ENCODE measurements at places on chromosomes 13 and 19. TPM values are rescaled to one million over a fixed set of nuclear protein-coding genes. Genes with fewer than 3 reads are reported as not detected.

DNA sequence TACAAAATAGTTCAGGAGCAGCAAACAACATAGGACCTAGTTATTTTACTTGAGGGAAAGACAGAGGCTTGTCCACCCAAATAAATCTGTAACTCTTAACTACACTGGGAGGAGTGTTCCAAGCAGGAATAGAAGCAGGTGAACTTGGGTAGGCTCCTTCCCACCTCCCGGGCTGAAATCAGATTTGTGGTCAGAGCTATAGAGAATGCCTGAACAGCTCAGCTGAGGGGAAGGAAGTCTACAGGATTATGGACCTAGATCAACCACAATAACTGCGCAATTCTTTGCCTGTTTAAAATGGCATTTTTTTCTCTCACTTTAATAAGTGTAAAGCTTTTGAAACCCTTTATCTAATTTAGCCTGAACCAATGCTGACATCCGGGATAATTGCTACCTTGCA, 73.5 kb upstream of the IRS2 start:
- no peak for DNase-seq

ZNF66 gene
- total RNA-seq, result 7.4 TPM

PRTN3 gene
- 28.9 TPM for total RNA-seq

- DNase-seq, result no peak
Measured at GRCh38 chr13:113917594-113918371, 53.9 kb upstream of the GAS6 start.

- no peak for DNase-seq
Measured at GRCh38 chr13:48647625-48648024, 6.1 kb upstream of the CYSLTR2 start.

DNA sequence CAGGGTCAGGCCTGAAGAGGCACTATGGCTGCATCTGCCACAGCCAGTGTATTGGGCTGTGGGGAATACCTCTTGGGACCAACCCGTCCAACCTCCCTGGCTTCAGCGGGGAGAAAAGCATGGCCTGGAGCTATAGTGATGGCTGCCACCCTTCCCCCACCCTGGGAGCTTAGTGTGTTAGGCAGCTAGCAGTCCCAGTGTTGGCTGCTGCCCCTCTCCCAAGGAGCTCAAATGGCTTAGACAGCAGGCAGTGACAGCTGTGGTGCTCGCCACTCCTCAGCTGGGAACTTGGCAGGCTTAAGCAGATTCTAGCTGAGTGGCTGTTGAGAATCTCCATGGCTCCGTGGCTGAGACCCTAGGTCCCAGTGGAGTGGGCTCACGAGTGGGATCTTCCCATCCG, 19.7 kb downstream of the ACOD1 start:
- no peak for DNase-seq

GRCh38 chr13:29456419-29456818, 139.1 kb downstream of the SLC7A1 start:
- DNase-seq, result no peak

ICAM5 gene
- 0.10 TPM for total RNA-seq

CBY2 gene
- not detected for total RNA-seq

GRCh38 chr13:49791711-49792549, 552 bp downstream of the KPNA3 start:
- DNase-seq, result peak; percentile 14

DNA sequence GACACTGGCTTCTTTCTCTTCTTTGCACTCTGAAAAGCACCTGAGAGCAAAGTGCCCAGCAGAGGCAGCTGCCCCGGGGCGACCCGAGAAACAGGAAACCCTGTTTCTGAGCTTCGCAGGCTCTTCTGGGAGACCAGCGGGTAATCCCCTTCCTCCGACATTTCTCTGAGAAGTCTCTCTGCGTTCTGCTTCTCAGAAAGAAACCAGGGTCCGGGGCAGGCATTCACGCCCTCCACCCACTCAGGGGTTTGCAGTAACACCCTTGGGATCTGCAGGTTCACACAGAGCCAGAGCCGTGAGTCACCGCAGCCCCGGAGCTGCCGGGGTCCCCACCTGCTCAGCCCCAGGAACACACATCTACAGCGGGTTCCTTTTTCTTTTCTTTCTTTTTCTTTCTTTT, 86.0 kb downstream of the GADD45B start:
- no peak for DNase-seq

DNA sequence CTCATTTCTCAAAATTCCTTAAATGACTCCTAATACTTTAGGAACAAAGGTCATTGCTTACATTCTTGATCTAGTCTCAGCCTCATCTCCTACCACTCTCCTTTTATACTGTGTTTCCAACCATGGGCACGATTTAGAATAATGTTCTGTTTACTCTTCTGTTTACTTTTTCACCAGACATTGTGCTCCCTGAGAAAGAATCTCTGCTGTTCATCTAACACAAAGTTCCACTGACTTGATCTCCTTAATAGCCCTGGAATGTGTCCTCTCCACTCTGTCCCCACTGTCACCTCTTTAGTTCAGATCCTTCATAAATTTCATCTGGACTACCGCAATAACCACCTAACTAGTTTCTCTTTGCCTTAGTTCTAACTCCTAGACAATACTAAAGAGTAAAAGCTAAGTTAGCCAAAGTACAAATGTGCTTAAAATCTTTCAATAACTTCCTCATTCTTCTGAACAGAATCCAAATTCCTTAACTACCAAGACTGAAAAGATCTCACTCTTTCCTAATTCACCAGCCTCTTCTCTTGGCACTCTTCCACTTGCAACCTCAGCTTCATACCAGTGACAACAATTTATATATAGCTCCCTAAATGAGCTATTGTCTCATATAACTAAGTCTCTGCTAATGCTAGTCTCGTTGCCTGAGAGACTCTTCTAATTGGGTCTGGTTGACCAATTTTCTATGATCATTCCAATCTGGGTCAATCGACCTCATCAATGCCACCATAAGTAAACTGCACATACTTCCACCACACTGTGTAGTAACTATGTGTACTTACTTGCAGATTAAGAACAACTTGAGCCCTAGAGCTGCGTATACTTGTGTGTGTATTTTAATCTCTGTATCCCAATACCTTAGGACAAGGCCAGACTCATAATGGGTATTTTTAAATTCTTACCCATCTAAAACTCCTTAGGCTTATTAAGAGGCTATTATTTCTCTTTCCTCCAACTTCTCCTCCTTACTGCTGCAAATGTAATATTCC, 179.9 kb downstream of the VWA8 start:
- DNase-seq, result peak; percentile 28

IGFL3 gene
- 5.9 TPM for total RNA-seq

DNA sequence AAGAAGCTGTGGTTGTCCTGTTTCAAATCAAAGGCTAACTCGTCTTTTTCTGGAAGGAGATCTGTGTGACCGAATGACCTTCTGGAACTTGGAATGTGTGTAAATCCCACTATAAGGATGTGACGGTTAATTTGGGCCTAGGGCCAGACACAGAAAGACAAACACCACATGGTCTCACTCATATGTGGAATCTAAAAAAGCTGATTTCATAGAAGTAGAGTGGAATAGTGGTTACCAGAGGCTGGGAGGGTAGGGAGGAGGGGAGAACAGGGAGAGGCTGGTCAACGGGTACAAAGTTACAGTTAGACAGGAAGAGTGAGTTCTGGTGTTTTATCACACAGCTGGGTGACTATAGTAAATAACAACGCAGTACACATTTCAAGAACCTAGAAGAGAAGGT, 39.3 kb upstream of the RGCC start:
- DNase-seq, result no peak

DNA sequence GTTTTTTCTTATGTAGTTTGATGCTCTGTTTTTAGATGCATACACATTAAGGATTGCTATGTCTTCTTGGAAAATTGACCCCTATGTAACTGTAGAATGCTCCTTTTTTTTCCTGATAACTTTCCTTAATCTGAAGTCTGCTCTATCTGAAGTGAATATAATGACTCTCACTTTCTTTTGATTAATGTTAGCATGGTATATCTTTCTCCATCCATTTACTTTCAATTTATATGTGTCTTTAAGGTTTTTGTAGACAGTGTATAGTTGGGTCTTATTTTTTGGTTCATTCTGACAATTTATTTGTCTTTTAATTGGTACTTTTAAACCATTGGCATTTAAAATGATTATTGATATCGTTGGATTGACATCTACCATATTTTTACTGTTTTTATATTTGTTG, 92.3 kb downstream of the URI1 start:
- DNase-seq, result no peak

- peak; percentile 10 for DNase-seq
Measured at GRCh38 chr19:53903055-53903680, 5.9 kb upstream of the CACNG7 start.

ZNF805 gene
- 27.9 TPM for total RNA-seq

DNAJC15 gene
- 9.6 TPM for total RNA-seq

LILRA1 gene
- not detected for total RNA-seq

DNA sequence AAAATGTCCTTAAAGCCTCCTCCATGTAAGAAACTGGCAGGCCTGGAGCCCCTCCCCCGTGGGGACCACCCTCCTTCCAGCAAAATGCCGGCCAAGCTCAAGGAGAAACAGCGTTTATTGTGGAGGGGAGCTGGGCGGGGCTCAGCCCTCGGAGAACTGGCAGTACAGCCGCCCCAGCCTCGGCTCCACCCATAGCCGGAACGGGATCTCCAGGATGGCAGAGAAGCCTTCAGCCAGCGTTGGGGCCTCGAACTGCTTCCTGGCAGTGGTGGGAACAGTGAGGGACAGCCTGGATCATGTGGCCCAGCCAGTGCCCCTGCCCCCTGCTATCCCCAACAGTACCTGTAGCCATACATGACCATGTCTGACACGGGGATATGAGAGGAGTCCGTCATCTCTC, 6.3 kb downstream of the PNKP start:
- DNase-seq, result no peak

FUT6 gene
- total RNA-seq, result 0.20 TPM

DNA sequence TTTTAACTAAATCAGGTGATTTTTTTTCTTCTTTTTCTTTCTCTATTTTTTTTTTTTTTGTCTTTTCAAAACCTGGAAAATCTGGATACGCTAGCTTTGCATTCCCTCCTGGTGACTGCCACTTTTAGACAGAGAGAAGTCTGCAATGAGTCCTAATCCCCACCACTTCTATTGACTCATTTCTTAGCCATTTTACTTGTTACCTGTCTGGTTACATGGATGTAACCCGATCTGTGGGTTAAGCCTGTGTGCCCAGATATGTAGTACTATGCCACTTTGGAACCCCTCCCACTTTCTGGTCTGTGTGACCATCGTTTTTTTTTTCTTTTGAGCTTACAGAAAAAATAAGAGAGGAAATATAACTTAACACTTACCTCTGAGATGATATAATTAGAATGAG, 817.8 kb upstream of the PCDH9 start:
- DNase-seq, result no peak

- no peak for DNase-seq
Measured at GRCh38 chr19:15110418-15110815, 3.2 kb downstream of the SYDE1 start.

ZNF415 gene
- total RNA-seq, result 12.5 TPM

MEGF8 gene
- total RNA-seq, result 11.6 TPM

DNA sequence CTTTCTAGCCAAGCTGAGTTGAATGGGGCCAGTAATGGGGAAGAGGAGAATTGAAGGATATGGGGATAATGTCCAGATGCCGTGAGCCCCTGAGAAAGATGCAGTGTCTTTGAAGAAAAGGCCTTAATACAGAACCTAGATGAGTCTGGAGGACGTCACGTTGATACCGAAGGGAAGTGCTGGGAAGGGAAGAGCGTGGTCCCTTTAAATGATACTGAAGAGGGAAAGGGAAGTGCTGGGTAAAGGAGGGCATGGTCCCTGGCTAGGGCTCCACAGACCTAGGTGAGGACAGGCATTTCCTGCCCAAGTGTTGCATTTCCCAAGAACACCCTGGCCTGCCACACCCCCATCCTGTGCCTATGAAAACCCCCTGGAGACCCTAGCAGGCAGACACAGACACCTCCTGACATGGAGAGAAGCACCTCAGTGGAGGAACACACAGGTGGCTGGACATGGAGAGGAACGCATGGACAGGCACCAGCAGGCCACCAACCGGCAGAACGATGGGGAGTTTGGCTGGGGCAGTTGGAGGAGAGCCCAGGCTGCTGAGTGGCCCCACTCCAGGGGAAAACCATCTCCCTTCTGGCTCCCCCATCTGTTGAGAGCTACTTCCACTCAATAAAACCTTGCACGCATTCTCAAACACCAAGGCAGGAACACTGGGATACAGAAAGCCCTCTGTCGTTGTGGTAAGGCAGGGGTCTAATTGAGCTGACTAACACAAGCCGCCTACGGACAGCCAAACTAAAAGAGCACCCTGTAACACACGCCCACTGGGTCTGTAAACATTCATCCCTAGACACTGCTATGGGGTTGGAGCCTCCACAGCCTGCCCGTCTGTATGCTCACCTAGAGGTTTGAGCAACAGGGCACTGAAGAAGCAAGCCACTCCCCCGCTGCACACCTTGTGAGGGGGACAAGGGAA, 34.9 kb upstream of the POMP start:
- no peak for DNase-seq

DNA sequence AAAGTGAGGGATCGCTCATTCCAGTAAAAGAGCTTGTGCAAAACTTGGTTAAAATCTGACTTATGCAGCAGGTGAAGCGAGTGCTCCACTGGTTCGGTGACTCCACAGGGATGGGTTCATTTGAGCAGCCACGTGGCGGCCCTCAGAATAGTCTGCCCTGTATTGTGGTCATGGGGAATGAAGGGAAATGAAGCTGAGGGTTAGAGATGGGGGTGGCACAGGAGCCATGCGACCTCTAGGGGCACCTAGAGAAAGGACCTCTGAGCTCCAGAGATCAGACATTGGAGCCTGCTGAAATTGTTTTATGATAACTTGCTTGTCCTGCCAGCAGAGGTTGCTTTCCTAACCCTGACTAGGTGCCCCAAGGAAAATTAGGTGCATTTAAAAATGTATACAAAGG, 26.6 kb downstream of the CBY2 start:
- DNase-seq, result no peak
